ENCODE measurements at places on chromosomes 1 and 21.

GRCh38 chr1:239896569-239896968 is 195.1 kb upstream of the FMN2 start:
- no peak for DNase-seq

DNA sequence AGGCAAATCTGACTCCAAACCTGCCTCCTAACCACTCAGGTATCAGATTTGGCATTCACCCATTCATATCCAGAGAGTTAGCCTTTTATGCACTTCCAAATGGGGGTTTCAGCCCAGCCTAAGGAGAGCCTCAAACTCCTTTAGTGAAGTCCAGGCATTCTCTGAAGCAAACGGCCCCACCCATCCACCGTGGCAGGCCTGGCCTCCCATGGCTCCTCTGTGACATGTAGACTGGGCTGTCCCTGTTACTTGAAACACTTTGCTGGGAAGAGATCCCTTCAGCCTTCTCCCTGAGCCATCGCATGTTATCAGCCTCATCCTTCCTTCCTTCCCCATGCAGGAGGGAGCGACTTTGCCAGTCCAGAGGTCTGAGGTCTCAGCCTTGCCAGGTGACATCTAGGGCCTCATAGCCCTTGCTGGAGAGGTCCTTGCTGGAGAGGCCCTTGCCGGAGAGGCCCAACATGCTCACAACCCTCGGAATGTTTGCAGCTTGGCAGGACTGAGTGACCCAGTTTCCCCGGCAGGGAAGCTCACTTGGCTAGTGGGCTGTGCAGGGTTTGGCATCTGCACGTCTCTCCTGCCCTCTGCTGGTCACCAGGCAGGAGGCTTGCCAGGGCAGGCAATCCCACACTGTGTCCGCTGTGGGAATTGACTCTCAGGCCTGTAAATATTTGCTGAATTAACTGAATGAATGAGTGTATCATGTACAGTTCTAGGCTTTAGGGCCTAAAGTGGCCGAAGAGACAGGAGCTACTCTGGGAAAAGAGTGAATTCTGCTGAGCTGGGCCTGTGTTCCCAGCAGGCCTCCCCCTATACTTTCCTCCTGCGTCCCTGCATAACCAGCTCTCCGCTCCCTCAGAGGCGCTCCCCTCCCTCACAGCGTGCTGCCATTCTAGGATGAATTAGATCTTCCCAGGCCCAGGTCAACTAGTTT is 26.7 kb upstream of the RBM15 start:
- peak; percentile 75 for DNase-seq

- peak; percentile 51 for DNase-seq
Observed at GRCh38 chr1:160777486-160778089, 18.4 kb upstream of the LY9 start.

- no peak for DNase-seq
Observed at GRCh38 chr1:151054971-151055547, 4.4 kb downstream of the CDC42SE1 start.

DNA sequence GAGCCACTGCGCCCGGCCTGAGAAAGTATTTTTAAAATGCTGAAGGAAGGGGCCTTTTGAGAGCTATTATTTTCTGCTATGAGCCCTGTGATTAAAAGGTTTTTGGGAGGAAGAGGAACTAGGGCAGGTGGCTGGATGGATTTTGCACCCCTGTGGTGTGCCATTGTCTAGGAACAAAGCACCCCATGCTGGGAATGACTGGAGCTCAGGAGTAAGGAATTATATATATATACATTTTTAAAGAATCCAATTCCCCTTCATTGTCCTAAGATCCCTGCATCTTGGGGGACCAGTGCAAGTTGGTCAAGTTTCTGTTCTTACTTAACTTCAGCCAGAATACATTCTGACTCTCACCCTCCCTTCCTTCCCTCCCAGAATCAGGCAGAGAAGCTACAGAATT is 91.6 kb downstream of the ZNF648 start:
- DNase-seq: no peak

- DNase-seq: no peak
Observed at GRCh38 chr1:207335695-207336363, 14.4 kb downstream of the CD55 start.

DNA sequence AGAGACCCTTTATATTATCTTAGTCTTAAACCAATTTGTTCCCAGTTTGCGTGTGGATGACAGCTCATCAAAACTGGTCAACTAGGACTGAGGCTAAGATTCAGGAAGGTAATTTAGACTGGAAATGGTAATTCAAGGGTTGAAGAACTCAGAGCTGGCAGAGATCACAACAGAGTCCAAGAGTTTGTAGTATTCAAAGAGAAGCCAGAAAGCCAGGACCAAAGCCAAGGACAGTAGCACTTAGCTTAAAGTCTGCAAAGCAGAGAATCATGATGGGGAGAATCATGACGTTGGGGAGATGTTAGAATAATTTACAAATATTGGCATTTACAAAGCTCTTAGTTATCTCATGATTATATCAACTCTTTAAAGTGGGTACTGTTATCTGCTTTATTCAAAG is 32.6 kb downstream of the RNF11 start:
- no peak for DNase-seq

DNA sequence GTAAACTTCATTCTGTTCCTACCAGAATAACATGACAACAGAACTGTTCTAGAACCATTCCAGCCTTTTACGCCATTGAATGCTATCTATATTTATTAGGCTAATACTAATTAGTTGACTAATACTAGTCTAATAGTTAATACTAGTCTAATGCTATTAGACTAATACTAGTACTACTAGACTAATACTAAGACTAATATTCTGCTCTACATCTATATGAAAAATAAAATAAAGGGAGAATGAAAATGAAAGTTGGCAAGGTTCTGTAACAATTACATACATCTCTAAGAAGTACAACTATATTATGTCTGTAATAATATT is 40.9 kb upstream of the LRRC8B start:
- no peak for DNase-seq

- no peak for DNase-seq
Observed at GRCh38 chr1:226915672-226915995, 24.5 kb upstream of the COQ8A start.

GRCh38 chr1:212539737-212540430 is 68.7 kb upstream of the ATF3 start:
- no peak for DNase-seq

DNA sequence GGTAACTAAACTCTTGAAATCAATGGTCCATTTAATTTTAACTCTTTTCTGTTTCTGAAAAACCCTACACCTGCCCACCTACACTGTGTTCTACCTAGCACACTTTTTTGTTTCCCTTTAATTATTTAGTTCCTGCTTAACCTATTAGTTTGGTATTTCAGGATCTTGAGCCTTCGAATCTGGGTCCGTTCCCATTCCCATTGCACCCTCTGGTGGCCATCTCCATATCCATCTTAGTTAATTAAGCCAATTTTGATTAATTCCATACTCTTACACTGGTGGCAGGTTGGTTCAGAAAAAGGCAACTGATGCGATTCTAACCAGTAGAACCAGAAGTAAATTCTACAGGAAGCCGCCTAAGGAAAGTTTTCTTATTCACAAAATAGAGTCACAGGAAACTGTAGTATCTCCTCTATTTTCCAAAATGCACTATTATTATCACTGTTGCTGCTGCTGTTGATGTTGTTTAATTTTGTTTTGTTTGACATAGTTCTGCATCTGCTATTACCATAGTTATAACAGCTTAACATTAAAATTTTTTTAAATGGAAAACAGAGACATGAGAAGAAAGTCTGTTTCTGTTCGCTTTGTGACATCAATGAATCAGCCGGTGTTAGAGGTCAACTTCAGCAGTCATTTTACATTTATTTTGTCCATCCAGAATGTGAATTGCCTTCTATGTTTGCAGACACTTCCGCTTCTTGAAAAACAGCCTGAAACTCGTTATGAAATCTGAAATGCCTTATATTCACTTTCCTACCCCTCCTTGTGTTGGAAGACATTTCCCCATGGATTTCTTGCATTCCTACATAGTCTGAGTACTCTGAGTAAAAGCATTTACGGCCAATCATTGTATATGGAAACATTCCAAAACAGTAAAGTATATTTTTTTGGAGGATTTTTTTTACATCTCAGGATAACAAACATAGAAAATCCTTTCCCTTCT is 115.5 kb upstream of the NCAM2 start:
- DNase-seq: peak; percentile 5

DNA sequence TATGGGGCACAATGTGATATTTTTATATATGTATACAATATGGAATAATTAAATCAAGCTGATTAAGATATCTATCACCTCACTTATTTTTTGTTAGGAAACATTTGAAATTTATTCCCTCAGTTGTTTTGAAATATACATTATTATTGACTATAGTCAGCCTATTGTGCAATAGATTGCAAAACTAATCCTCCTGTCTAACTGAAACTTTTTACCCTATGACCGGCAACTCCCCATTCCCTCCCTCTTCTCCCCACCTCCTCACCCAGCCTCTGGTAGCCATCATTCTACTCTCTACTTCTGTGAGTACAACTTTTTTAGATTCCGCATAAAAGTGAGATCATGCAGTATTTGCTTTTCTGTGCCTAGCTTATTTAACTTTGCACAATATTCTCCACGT is 117.7 kb upstream of the SGIP1 start:
- DNase-seq: no peak

- no peak for DNase-seq
Observed at GRCh38 chr1:3018051-3018471, 3.2 kb upstream of the ACTRT2 start.

GRCh38 chr21:41695513-41695912 is 71.3 kb downstream of the RIPK4 start:
- no peak for DNase-seq

DNA sequence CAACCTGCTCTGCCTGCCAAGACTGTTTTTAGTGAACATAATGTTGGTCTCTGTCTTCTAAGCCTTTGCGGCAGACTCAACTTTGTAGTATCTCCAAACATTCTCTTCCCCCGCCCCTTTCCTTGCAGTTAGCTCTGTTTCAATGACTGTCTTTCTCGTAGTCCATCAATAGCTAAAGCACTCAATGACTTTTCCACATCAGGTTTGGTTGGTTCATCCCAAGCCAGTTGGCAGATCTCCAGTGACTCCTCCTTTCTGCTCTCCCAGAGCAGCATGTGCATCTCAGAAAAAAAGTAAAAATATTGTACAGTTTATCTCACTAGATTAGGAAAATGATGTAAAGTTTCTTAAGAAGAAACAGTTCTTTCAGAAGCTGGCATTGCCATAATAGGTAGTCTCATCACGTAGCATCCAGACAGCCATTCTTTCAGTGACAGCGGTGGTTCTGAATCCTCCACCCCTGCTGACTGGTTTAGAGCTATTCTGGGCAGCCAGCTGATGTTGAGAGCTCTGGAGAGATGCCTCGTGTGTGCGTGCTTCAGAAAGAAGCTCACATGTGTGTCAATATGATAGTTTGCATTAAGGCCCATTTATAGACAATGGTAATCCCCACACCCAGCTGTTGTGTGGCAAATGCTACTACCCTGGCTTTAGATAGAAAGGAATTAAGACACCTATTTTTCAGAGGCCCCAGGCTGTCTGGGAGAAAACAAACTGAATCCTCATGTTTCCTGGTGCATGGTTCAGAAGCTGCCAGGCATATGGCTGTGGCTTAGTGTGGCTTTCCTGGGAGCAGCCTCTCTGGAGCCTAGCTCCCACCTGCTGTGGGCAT is 53.2 kb downstream of the CNN3 start:
- DNase-seq: no peak

DNA sequence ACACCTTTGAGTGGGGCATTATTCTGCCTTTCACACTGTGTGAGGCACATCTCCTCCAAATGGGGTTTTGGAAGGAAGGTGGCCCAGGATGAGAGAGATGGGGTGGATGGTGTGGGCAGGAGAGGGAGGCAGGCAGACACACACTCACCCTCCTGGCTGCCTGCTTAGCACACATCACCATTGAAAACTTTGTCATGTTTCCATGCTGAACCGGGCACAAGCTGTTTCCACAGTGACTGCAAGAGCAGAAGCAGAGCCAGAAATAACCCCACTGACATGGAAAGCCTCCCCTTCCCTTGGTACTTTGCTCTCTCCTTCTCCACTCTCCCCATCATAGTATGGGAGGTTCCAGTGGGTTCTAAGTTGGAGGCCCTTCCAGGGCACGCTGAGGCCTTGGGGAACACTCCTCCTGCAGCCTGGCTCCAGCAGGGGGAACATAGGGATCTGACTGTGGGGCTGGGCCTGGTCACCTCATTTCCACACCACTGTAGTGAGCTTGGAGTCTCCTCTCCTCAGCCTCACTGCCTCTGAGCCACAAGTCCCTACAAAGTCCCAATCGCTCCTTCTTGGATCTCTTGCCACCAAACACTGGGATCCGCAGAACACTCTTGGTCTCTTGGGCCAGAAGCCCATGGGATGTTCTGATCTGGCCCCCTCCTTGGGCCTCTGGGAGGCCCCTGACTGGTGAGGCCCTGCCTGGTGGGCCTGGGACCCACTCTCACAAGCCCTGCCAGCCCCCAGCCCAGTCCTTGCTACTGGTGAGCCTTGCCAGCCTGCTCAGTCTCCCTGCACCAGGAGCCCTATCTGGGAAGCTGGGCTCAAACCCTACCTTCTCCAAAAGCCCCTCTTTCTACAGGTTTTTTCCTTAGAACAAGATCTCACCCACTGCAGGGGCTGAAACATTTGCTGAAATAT is 163.0 kb upstream of the EDN2 start:
- DNase-seq: no peak

DNA sequence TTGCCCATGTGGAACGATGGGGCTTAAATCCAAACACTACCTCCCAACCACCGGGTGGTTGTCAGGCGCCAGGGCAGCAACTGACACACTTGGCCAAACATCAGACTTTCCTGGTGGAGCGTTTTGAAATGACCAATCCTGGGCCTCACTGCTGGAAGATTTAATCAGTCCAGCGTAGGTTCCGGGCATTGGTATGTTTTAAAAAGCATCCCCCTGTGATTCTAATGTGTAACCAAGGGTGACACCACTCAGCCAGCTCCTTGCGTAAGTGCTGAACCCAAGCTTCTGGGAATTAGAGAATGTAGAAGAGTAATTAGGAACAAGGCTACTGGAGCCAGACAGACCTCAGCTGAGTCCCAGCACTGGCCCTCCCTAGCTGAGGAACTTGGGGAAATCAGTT is 44.8 kb upstream of the KAZN start:
- no peak for DNase-seq

- no peak for DNase-seq
Observed at GRCh38 chr21:41601573-41602368, 93.8 kb upstream of the TMPRSS2 start.

DNA sequence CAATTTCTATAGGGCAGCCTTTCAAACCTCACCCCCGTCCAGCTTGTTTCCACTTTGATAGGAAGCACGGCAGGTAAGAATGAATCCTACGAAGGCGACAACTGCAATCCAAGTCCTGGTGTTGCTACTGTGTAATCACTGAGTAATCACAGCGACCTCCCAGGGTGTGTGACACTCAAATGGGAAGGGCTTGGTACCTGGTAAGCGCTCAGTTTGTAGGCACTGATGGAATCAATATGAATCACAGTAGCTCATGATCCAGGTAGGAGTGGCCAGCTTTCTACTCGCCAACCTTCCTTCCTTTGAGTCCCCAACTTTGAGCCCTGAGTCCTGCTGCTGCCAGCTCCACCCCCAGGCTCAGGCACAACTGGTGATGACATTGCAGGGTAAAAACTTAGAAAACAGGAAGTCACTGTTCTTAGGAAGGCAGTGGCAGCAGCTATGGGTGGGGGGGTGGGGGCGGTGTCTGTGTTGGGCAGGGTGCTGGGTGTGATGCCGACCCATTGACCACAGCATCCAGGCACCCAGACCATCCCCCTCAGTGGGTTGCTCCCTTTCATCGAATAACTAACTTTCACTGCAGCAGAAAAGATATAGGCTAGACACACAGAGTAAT is 70.7 kb downstream of the CD247 start:
- DNase-seq: peak; percentile 70
